ENCODE measurements at places on chromosomes 6 and 20. TPM values are rescaled to one million over a fixed set of nuclear protein-coding genes. Genes with fewer than 3 reads are reported as not detected.
A peak's percentile ranks its signal among the peaks of the same experiment; 100 is the strongest.

DNA sequence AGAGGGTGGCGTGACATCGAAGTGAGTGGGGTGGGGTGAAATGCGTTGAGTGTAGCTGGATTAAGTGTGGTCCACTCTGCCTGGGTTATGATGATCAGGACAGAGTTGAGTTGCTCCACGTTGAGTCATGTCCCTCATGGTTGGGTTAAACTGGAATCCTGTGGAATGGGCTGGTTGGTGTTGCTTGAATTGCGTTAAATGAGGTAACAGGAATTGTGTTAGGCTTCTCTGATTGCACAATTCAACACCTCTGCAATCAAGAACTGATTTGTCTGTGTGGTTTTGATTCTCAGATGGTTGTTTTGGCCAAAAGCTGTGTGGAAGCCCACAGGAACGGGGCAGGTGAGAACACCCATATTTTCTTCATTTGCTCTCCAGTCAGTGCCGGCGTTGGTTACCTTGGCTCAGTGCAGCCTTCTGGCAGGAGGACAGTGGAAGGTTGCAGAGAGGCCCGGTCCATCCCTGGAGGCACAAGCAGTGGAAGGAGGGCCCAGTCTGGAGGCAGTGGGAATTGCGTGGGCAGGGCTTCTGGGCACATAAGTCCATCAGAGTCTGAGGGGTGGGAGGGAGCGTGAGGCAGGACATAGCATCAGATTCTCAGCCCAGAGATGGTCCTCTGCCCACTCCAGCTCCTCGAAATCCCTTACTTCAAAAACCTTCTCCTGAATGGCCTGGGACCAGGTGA is 11.6 kb downstream of the NOTCH4 start:
- H3K4me3 ChIP-seq: no peak overlapping the region
- no peaks in the 10 kb centered on the region for H3K27me3 ChIP-seq
- no peaks in the 10 kb centered on the region for H3K36me3 ChIP-seq
- peaks cover 10% of the 10 kb centered on the region for H3K4me1 ChIP-seq
- no peak overlapping the region for H3K27ac ChIP-seq

DNA sequence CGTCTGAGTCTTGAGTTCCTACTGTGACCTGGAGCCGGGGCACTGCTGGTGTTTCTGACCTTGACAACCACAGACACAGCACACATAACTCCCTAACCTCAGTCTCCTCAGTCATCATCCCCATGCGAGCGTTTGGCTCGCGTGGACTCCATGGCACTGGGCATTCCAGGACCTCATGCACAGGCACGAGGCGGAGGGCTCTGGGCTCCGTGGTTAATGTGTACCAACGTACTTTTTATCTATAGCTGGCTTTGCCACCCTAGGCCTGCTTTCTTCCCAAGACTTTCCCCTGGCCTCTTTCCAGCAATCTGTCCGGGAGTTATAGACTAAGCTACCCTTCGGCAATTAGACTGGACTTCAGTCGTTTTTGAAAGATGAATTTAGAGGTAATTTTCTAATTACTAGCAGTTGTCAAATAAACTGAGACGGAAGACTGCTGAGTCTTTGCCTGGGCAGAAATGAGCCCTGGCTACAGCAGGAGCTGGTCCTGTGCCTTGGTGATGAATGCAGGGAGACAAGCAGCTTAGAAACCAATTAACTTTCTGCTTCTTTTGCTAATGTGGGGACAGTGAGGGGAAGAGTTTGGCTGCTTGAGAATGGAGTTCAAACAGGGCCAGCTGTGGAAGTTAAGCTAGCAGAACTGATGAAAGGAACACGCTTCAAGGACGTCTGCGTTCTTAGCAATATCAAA is 16.1 kb upstream of the CTCFL start:
- H3K27ac ChIP-seq: no peak overlapping the region
- no peak overlapping the region for H3K4me3 ChIP-seq
- no peaks in the 10 kb centered on the region for H3K4me1 ChIP-seq
- no peak for DNase-seq
- H3K27me3 ChIP-seq: peaks cover 32% of the 10 kb centered on the region

DNA sequence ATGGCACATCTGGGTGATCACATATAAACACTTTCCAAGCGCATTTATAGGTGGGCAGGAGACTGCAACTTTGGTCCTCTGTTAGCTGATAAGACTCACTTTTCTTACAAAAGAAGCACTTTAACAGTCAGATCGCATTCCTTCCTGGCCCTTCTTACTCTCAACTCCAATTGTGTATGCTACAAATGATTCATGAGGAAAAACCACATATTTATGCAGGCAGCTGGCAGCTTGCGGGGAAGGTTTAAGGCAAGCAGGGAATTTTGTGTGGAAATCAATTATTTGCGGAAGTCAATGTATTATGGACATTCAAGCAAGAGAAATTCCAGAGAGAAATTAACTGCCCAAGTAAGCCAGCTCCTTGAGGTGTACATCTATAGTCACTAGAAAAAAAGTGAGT is 194.0 kb downstream of the PKHD1 start:
- H3K36me3 ChIP-seq: no peaks in the 10 kb centered on the region
- H3K4me1 ChIP-seq: no peaks in the 10 kb centered on the region
- H3K27me3 ChIP-seq: no peaks in the 10 kb centered on the region
- H3K4me3 ChIP-seq: no peak overlapping the region

GRCh38 chr6:144336900-144337299 is 51.8 kb downstream of the UTRN start:
- H3K36me3 ChIP-seq: no peaks in the 10 kb centered on the region
- no peak overlapping the region for H3K4me3 ChIP-seq
- no peaks in the 10 kb centered on the region for H3K27me3 ChIP-seq
- H3K27ac ChIP-seq: peak overlapping the region; percentile 61
- peaks cover 85% of the 10 kb centered on the region for H3K4me1 ChIP-seq

GRCh38 chr6:80638213-80639055 is 532.0 kb downstream of the BCKDHB start:
- H3K36me3 ChIP-seq: no peaks in the 10 kb centered on the region
- no peaks in the 10 kb centered on the region for H3K4me1 ChIP-seq
- no peaks in the 10 kb centered on the region for H3K27me3 ChIP-seq
- H3K4me3 ChIP-seq: no peak overlapping the region

GRCh38 chr20:7966176-7966575 is 25.9 kb upstream of the HAO1 start:
- no peak for DNase-seq
- peaks cover 3% of the 10 kb centered on the region for H3K27me3 ChIP-seq
- H3K4me3 ChIP-seq: no peak overlapping the region
- H3K27ac ChIP-seq: no peak overlapping the region
- no peaks in the 10 kb centered on the region for H3K36me3 ChIP-seq
- H3K4me1 ChIP-seq: no peaks in the 10 kb centered on the region

DNA sequence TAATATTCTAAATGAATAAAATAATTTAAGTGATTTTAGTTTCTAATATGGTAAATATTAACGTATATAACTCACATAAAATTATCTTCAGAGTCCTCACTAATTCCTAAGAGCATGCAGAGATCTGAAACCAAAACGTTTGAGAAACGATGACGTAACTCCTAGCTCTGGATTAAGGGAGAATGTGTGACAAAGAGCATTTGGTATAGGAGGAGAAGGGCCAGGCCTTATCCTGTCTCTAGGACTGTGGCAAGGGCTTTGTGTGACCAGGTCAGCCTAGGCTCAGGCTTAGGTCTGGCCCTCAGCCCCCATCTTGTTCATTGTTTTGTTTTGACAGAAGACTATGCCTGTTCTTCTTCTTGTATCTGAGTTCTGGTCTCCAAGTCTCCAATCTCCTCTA is 19.2 kb upstream of the POLR1H start:
- peaks cover 4% of the 10 kb centered on the region for H3K36me3 ChIP-seq
- no peaks in the 10 kb centered on the region for H3K27me3 ChIP-seq
- no peak overlapping the region for H3K4me3 ChIP-seq
- no peak for DNase-seq
- H3K27ac ChIP-seq: no peak overlapping the region

- peaks cover 48% of the 10 kb centered on the region for H3K27me3 ChIP-seq
- H3K27ac ChIP-seq: no peak overlapping the region
- DNase-seq: peak; percentile 67
- peaks cover 8% of the 10 kb centered on the region for H3K4me1 ChIP-seq
- no peaks in the 10 kb centered on the region for H3K36me3 ChIP-seq
- H3K4me3 ChIP-seq: no peak overlapping the region
These were observed 7.8 kb downstream of the FOXF2 start for GRCh38 chr6:1396952-1397868.

DNA sequence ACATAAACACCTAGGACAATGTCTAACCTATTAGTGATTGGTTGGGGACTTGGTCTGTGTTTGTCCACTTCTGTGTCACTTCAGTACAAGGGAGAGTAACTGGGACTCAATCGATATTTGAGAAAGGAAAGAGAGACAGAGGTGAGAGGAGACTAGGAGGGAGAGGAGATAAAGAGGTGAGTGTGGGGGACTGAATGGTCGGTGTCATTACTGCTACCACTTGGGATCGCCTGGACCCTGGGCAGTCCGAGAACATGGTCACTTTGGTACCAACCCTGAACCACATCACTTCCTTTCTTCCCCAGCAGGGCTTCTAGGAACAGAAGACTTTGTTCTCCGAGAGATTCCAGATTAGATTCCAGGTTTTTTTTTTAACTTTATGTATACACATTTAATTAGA is 63.7 kb downstream of the GPR6 start:
- DNase-seq: no peak
- H3K27ac ChIP-seq: no peak overlapping the region
- no peaks in the 10 kb centered on the region for H3K36me3 ChIP-seq
- no peaks in the 10 kb centered on the region for H3K27me3 ChIP-seq
- peaks cover 24% of the 10 kb centered on the region for H3K4me1 ChIP-seq

- H3K27ac ChIP-seq: peak overlapping the region; percentile 97
- peaks cover 8% of the 10 kb centered on the region for H3K36me3 ChIP-seq
- H3K27me3 ChIP-seq: no peaks in the 10 kb centered on the region
- peak overlapping the region; percentile 96 for H3K4me3 ChIP-seq
These were observed 159.9 kb downstream of the OR2B2 start for GRCh38 chr6:27752038-27752885.

Gene CDH22
- total RNA-seq: 0.09 TPM

Gene MOXD1
- 3.2 TPM for total RNA-seq

Gene LAMA5
- total RNA-seq: 19.8 TPM

Gene ID4
- not detected for total RNA-seq

Gene DPPA5
- not detected for total RNA-seq

Gene NTSR1
- total RNA-seq: not detected

Gene B3GALT4
- total RNA-seq: 19.1 TPM
